GM18507 (cell line): ENCODE measurements at places on chromosomes 5 and 9.

DNA sequence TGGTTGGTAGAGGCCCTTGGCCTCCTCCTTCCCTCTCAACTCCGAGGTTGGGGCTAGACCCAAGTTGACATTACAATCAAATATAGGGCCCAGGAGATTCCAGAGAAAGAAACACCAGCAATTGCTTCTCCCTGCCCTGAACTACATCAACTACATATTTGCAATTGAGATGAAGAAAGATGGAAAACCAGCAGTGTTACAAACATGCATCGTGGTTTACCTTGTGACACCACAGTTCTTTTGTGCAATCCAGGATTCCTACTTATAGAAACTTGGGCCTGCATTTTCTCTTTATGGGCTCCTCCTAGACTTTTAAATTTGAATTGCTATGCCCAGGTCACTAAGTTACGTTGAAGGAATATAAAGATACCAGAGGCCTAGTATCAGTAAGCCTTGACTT, 126.7 kb downstream of the DCP2 start:
- no peak for DNase-seq

DNA sequence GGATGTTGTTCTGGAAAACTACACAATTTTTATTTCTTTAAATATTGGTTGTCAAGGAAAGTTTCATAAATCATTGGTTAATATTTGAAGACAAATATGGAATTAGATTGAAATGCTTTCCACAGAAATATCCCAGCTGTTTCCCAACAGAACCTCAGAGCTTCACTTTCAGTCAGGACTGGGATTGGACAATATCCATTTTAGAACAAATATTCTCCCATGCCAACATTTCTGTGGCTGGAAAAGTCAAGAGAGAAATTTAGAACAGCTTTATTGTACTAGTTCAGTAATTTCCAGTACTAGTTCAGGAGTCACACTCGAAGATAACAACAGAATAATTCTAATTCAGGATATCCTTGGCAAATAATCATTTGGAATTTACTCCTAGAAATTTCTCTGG, 116.1 kb upstream of the TUT7 start:
- DNase-seq, result no peak

DNA sequence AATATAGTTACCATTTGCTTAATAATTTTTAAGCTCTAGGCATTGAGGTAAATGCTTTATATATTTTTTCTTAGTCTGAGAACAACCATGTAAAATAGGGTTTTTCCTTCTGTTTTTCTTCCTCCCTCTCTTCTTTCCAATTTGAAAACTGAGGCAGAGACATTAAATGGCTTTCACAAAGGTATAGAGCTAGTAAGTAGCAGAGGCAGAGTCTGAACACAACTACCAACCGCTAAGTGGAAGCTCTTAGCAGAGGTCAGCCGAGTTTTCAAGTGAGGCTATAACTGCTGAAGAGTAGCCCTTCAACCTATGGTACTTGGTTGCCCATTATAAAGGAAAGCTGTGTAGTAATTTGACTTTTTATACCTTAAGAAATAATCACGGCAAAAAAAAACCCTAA, 187.1 kb downstream of the MEF2C start:
- no peak for DNase-seq

DNA sequence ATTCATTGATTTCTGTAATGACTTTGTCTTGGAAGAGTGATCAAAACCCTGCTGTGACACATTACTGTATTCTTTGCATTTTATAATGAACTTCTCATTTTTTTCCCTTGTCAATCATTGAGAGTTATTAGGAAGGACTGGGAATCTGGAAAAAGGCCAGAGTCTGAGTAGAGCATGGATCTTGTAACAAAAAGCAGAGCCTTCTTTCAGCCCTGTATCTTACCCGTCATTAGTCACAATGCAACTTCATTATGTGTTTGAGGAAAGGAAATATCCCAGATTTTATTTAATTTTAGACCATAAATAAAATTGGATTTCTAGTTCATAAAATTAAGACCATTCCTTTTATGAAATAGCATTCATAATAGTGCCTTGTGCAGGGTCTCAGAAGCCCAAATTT, 131.4 kb downstream of the ARHGEF28 start:
- DNase-seq, result no peak

GRCh38 chr5:159873680-159874079, 42.6 kb upstream of the ADRA1B start:
- DNase-seq, result no peak

GRCh38 chr5:147427521-147428401, 82.1 kb downstream of the DPYSL3 start:
- no peak for DNase-seq

DNA sequence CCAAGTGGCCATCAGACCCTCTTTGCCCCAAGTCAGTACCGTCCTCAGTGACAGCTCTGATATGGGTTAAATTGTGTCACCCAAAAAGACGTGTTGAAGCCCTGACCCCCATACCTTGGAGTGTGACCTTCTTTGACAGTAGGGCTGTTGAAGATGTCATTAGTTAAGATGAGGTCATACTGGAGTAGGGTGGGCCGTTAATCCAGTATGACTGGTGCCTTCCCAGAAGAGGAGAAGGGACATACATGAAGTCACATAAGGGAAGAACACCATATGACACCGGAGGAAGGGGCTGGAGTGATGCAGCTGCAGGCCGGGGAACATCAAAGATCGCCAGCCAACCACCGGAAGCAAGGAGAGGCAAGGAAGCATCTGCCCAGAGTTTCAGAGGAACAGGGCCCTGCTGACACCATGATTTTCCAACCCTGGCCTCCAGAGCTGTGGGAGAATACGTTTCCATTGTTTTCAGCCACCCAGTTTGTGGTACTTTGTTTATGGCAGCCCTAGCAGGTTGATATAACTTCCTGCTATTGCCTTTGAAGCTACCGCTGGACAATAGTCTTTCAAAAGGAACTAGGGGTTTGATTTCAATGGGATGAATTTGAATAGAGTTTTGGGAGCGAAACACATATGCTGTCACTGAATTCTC, 36.4 kb upstream of the CPEB4 start:
- no peak for DNase-seq
